ENCODE measurements at places on chromosomes 2 and 18. TPM values are rescaled to one million over a fixed set of nuclear protein-coding genes. Genes with fewer than 3 reads are reported as not detected.

MRPL33 gene
- 175 TPM for total RNA-seq

AQP4 gene
- 0.80 TPM for total RNA-seq

ERFE gene
- total RNA-seq: 6.8 TPM

EVX2 gene
- total RNA-seq: not detected

IL37 gene
- total RNA-seq: not detected

ALK gene
- 0.03 TPM for total RNA-seq

LYPD1 gene
- 153 TPM for total RNA-seq

WNT6 gene
- not detected for total RNA-seq

SLC38A11 gene
- total RNA-seq: not detected

CYTIP gene
- total RNA-seq: 5.9 TPM

MYO5B gene
- 3.1 TPM for total RNA-seq

PAIP2B gene
- 2.5 TPM for total RNA-seq

DSG1 gene
- not detected for total RNA-seq

DNAJB2 gene
- total RNA-seq: 20.2 TPM

C1D gene
- total RNA-seq: 44.5 TPM

ANKRD30B gene
- not detected for total RNA-seq

VWA3B gene
- 0.77 TPM for total RNA-seq

CCDC121 gene
- total RNA-seq: 0.74 TPM

GORASP2 gene
- 43.3 TPM for total RNA-seq

DSEL gene
- total RNA-seq: 0.06 TPM

NAT8 gene
- not detected for total RNA-seq

CBLN2 gene
- 0.29 TPM for total RNA-seq

VWC2L gene
- total RNA-seq: not detected

CHRNG gene
- total RNA-seq: not detected

HTR2B gene
- not detected for total RNA-seq

SMARCAL1 gene
- total RNA-seq: 3.2 TPM

MDH1B gene
- total RNA-seq: 3.6 TPM

THAP4 gene
- total RNA-seq: 45.7 TPM

CSRNP3 gene
- total RNA-seq: 2.7 TPM

SLC9A4 gene
- not detected for total RNA-seq

SERPINB11 gene
- not detected for total RNA-seq

AFF3 gene
- total RNA-seq: 5.7 TPM

PPP1R1C gene
- total RNA-seq: 1.9 TPM

XDH gene
- total RNA-seq: 0.97 TPM

GPR148 gene
- total RNA-seq: not detected

GALR1 gene
- not detected for total RNA-seq

CLEC4F gene
- not detected for total RNA-seq

TMEM178A gene
- total RNA-seq: 1.3 TPM

FN1 gene
- 2,790 TPM for total RNA-seq

ARHGAP15 gene
- total RNA-seq: 1.4 TPM

AQP12A gene
- not detected for total RNA-seq
